NCI-H187 (cell line): ENCODE measurements at places on chromosomes 2 and 18.

DNA sequence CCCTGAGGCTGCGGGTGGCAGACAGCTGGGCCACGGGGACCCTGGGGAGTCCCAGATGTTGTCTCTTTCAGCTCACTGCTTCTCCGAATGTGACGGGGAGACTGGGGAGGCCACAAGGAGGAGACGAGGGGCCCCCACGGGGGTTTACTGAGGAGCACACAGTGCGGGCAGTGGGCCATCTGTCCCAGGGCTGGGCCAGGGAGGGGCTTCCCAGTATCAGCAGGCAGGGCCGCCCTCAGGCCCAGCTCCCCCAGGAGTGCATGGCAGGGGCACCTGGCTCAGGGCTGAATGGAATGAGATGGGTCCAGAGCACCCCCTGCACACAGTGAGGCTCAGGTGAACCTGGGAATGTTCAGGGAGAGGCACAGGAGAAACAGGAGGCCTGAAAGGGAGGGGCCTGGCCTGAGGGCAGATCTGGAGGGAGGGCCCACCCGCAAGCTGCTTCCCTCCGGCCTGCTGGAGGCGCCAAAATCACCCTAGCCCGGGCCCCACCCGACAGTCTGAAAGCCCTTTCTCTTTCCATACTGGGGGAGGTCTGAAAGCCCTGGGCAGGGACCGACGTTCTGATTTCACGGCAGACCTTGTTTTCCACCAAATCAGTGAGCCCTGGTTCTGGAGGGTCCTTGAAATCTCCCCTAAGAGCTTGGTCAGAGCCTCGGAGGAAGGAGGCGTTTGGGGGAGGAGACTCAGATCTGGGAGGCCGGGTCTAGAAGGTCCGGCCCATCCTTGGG lies 35.5 kb upstream of the PTMA start:
- peak; percentile 88 for DNase-seq

- DNase-seq: no peak
Measured at GRCh38 chr2:102346381-102347130, 9.0 kb upstream of the IL18R1 start.

DNA sequence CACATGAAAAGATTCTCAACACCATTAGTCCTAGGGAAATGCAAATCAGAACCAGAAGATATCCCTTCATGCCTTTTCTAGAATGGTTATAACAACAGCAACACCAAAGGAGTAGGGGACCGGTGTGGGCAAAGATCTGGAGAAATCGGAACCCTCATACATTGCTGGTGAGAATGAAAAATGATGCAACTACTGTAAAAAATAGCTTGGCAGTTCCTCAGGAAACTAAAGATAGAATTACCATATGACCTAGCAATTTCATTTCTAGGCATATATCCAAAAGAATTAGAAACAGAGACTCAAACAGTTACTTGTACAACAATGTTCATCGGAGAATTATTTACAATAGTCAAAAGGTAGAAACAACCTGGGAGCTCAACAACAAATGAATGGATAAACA lies 29.2 kb upstream of the CDH7 start:
- DNase-seq: no peak

- peak; percentile 68 for DNase-seq
Measured at GRCh38 chr2:165645930-165646831, 147.9 kb downstream of the GALNT3 start.

DNA sequence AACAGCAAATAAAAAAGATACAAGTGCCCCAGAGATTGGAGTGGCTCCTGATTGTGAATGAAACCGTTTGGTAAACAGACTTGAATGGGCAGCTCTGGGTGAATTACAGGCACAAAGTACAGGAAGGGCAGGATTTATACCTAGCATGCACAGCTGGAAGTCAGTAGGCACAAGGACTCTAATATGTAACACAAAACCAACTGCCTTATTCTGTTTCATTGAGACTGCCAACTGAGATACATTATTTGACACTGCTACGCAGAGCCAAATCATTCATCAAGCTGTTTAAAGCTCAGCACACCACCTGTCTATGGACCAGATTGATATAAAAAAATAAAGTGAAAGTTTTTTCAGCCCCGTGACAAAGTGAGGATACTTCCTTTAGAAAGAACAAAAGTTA lies 541.2 kb downstream of the NUP35 start:
- peak; percentile 38 for DNase-seq

- DNase-seq: no peak
Measured at GRCh38 chr2:190254063-190254850, 65.4 kb downstream of the HIBCH start.

DNA sequence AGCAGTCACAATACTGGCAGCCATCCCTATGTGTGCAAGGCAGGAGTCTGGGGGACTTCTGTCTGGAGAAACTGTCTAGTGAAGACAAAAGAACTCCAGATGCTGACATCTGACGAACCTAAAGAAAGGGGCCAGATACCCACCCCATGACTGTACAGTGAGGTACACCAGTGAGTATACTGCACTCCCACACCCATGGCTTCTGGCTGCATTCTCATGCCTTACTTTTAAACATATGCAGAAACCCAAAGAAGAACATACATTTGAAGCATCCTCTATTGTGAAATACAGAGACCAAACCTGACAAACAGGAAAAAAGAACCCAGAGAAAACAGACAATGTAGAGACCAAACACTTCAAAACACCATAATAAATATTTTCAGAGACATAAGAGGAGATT lies 102.2 kb downstream of the ACTR3 start:
- DNase-seq: no peak
